ENCODE measurements at places on chromosomes 3 and 15.

- no peak for DNase-seq
These were observed 230.8 kb downstream of the CGGBP1 start for GRCh38 chr3:87828046-87828445.

DNA sequence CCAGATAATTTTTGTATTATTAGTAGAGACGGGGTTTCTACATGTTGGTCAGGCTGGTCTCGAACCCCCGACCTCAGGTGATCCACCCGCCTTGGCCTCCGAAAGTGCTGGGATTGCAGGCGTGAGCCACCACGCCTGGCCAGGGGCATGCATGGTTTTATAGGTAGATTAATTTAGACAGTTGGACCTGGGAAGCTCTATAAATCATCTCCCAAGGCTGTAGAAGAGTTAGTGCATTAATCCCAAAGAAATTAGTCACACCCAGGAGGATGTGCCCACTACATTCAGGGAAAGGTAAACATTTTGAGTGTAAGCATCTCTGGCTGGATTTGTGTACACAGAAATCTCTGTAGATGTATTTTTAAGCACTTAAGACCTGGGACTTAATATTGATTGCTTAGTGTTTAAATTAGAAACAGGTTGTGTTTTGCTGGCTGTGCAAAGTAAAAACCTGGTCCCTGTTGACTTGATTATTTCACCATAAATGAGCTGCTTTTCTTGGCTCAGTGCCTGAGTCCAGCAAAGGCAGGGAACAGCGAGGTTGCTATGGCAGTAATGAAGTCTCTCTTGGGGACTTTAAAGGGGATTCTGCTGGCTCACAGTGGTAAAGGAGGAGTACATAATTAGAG is 19.2 kb downstream of the EXOSC7 start:
- DNase-seq: no peak

DNA sequence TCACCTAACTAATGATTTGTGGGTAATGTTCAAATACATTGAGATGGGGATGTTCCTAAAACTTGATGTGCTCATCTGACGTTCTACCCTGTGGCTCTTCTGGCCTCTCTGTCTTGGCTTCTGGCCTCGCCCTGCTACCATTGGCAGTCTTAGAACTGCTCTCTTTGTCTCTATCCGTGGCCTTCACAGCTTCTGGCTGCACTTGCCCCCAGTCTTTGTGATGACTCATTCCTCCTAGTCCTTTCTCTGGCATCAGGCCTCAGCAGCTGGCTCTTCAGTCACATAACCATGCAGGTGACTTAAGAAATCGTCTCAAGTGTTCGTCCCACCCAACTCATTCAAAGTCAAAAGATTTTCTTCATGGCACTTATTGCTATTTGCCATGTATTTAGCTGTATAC is 188.1 kb downstream of the BBX start:
- DNase-seq: no peak

GRCh38 chr3:56720849-56721248 is 37.8 kb upstream of the TASOR start:
- DNase-seq: no peak

All from LoVo (cell line).